ENCODE measurements at places on chromosomes 11 and 22. TPM values are rescaled to one million over a fixed set of nuclear protein-coding genes. Genes with fewer than 3 reads are reported as not detected.
A peak's percentile ranks its signal among the peaks of the same experiment; 100 is the strongest.

DNA sequence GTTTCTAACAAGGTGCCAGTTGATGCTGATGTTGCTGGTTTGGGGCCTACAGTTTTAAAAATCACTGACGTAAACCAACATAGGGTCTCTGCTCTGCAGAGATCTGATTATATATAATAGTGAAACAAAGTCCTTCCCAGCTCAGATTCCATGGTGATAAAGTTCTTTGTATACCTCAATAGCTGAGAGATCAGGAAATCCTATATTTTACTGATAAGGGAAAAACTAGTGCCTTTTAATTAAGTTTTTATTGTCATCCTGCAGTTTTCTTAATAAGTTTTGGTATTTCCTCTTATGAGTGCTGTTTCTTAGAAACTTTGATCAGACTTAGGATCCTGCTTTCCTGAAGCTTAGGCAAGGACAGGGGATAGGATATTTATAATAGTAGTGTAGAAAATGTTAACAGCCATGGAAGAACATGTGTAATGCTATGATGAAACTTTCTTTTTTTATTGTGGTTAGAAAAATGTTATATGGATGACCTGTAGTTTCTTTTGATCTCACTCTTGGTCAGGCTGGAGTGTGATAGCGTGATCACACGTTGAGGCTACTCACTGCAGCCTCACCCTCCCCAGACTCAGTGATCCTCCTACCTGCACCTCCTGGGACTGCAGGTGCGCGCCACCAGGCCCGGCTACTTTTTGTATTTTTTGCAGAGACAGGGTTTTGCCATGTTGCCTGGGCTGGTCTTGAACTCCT is 14.1 kb downstream of the CAPRIN1 start:
- H3K27me3 ChIP-seq: no peaks in the 10 kb centered on the region
- peaks cover 57% of the 10 kb centered on the region for H3K4me1 ChIP-seq
- peak; percentile 42 for DNase-seq

- H3K36me3 ChIP-seq: peaks cover 4% of the 10 kb centered on the region
- H3K4me1 ChIP-seq: peaks cover 68% of the 10 kb centered on the region
- DNase-seq: no peak
- H3K27ac ChIP-seq: no peak overlapping the region
- H3K27me3 ChIP-seq: no peaks in the 10 kb centered on the region
Observed at GRCh38 chr11:13320688-13321087, 43.1 kb downstream of the BMAL1 start.

DNA sequence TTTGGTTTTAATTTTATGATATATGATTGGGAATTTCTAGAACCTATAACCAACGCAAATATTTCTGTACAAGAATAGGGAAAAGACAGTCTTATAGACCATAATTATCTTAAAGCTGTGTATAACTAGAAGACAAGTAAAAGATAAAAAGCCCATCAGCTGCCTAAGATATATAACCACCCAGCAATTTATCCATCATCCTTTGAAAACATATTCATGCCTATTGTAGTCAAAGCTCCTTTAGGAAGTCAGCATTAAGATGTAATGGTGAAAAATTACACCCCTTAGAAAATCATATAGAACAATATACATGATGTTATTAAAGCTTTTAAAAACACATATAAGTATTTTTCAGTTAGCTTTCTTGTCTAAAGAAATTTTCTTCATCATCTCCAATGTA is 46.4 kb downstream of the ELP4 start:
- no peaks in the 10 kb centered on the region for H3K36me3 ChIP-seq
- no peak for DNase-seq
- no peaks in the 10 kb centered on the region for H3K27me3 ChIP-seq
- no peaks in the 10 kb centered on the region for H3K4me1 ChIP-seq
- H3K4me3 ChIP-seq: no peak overlapping the region
- H3K27ac ChIP-seq: no peak overlapping the region

The OR56B1 gene
- total RNA-seq: 0.12 TPM

DNA sequence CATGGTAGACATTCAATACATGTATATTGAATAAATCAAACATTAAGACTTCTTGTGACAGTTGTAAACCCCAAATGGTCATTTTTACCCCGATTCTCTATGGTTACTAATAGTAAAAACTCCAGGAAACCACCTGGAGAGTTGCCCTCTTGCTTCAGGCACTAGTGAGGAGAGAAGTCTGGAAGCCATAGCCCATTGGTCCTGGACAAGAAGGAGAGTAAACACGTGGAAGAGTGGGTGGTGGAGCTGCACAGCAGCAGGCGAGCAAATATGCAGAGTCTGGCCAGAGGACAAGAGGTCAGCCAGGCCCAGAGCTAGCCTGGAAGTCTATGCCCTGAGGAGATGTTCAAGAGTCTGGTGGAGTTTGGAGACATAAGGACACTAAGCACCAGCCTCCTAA is 17.7 kb downstream of the DCHS1 start:
- H3K36me3 ChIP-seq: no peaks in the 10 kb centered on the region
- no peak overlapping the region for H3K27ac ChIP-seq
- H3K4me3 ChIP-seq: no peak overlapping the region
- no peaks in the 10 kb centered on the region for H3K4me1 ChIP-seq

GRCh38 chr22:49825436-49825835 is 2.2 kb downstream of the BRD1 start:
- peaks cover 67% of the 10 kb centered on the region for H3K4me1 ChIP-seq
- DNase-seq: no peak
- no peaks in the 10 kb centered on the region for H3K27me3 ChIP-seq
- H3K36me3 ChIP-seq: peaks cover 41% of the 10 kb centered on the region

The SCARF2 gene
- total RNA-seq: 0.43 TPM

DNA sequence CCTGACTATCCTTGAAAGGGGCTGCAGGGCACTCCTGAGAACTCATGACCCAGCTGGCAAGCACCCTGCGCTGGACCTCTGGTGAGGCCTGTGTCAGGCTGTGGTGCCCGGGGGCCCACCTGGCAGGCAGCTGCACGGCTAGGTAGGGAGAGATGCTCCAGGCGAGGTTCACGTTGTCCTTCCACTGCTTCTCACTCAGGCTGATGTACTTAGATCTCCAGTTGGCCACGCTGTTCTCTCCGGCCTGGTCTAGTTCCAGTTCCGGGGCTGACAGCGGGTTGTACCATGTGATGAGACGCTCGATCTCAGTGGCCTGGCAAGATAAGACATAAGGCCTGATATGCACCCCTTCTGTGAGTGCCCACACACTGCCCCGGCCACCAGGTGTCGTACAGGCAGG is 44.7 kb upstream of the SERPIND1 start:
- H3K27ac ChIP-seq: no peak overlapping the region
- peaks cover 28% of the 10 kb centered on the region for H3K36me3 ChIP-seq
- DNase-seq: no peak
- H3K4me3 ChIP-seq: no peak overlapping the region
- H3K4me1 ChIP-seq: no peaks in the 10 kb centered on the region

Measured in activated CD4-positive, alpha-beta memory T cell treated with anti-CD3 and anti-CD28 coated beads for 36 hours (primary cell).